Activated naive CD4-positive, alpha-beta T cell treated with anti-CD3 and anti-CD28 coated beads for 36 hours (primary cell): ENCODE measurements at places on chromosomes 7 and 10. TPM values are rescaled to one million over a fixed set of nuclear protein-coding genes. Genes with fewer than 3 reads are reported as not detected.

The CDC14C gene
- total RNA-seq, result not detected

The NUDT1 gene
- 115 TPM for total RNA-seq

The POLD2 gene
- 261 TPM for total RNA-seq

The KCNMA1 gene
- total RNA-seq, result not detected

The POT1 gene
- total RNA-seq, result 36.1 TPM

The ARHGEF35 gene
- total RNA-seq, result 7.6 TPM

The H2BK1 gene
- not detected for total RNA-seq

The ENKUR gene
- not detected for total RNA-seq

- DNase-seq, result no peak
Measured at GRCh38 chr7:40199076-40199802, 64.4 kb downstream of the SUGCT start.

- DNase-seq, result no peak
Measured at GRCh38 chr10:24963521-24964041, 11.2 kb upstream of the PRTFDC1 start.

DNA sequence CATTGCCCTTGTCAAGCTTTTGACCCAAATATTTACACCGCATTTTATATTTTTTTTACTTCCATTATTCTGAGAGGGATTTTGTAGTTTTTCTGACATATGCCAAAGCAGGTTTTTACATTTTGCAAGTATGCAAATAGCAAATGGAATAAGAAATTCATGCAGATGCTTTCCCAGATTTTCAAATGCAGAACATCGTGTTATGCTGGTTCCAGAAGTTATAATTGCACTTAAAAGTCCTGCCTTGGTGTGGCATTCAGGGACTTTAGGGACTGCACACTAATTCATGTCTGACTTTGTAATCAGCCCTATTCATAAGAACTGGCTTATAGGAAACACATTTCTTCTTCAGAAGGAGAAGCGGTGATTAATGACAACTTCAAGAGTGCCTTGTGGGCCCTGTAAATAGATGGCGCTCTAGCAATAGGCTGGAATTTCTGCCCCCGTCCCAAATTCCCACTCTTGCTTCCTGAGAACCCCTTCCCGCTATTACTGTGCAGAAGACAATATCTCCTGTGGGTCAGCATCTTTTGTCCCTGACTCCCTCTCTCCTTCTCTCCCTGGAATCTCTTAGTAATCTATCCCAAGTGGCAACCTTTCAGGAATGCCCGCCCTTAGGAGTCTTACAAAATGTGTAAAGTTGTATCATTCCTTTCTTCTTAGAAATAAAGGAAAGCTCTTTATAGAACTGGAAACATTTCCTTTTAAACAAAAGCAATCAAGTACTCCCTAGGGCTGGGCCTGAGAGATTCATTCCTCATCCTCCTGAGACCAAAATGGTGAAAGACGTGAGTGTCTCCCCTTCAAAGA is 264.0 kb downstream of the INHBA start:
- no peak for DNase-seq

- DNase-seq, result no peak
Measured at GRCh38 chr10:77526868-77527617, 110.6 kb downstream of the KCNMA1 start.

GRCh38 chr7:15332956-15333355 is 228.9 kb downstream of the AGMO start:
- DNase-seq, result no peak

- DNase-seq, result no peak
Measured at GRCh38 chr7:75663302-75663907, 75.3 kb downstream of the HIP1 start.

GRCh38 chr10:49365275-49365674 is 30.6 kb downstream of the DRGX start:
- no peak for DNase-seq

GRCh38 chr7:120720317-120720716 is 137.6 kb downstream of the TSPAN12 start:
- DNase-seq, result no peak
